CD4-positive, CD25-positive, alpha-beta regulatory T cell (primary cell): ENCODE measurements at places on chromosomes 7 and 10. TPM values are rescaled to one million over a fixed set of nuclear protein-coding genes. Genes with fewer than 3 reads are reported as not detected.
A peak's percentile ranks its signal among the peaks of the same experiment; 100 is the strongest.

DNA sequence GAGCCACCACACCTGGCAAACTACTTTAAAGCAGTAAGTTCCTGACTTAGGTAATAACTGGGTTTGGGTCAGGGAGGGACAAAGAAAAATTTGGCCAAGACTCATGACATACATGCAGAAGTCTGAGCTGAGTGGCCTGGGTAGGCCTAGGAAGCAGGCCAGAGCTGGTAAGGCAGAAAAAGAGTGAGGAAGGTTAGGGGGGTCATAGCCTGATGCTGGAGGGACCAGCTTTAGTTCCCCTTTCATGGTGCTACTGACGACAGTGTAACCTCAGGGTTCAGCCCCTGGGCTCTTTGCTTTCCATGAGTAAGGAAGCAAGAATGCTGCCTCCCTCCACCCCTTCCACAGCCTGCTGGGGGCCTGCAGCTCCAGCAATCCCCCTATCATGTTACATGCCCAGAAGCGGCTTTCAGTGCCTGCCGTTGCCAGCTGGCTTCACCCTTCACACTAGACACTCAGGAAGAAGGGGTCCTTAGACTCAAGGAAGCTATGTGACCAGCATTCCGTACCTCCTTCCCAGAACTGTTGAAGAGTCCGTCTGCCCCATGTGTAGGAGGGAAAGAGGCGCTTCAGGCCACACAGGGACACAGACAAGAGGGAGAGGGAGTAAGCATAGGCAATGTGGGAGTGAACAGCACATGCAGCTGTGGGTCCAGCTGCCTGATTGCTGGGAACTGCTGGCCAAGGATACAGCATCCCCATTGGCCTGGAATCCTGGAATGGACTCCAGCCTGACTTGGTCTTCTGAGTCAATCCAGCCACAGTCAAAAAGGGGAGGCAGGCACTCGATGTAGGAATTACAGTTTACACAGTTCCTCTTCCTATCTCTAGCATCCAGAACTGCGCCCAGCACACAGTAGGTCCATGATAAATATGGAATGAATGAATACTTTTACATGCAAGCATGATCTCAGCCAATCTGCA is 4.1 kb upstream of the PLAU start:
- no peak for DNase-seq

GRCh38 chr7:156177422-156178055 is 365.3 kb upstream of the SHH start:
- DNase-seq, result no peak

GRCh38 chr10:97590082-97590747 is 694 bp downstream of the C10orf62 start:
- no peak for DNase-seq

DNA sequence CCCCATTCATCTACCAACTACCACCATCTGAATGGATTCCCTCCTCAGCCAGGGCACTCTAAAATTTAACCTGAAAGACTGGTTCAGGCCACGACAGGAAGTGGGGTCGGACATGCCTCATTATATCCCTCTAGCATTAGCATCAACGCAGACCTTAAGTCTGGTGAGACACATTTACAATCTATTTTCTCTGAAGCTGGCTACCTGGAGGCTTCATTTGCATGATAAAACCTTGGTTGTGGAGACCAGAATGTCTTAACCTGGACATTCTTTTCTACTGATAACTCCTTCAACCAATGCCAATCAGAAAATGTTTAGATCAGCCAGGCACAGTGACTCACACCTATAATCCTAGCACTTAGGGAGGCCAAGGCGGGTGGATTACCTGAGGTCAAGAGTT is 42.3 kb downstream of the SVOPL start:
- DNase-seq, result no peak

- peak; percentile 57 for DNase-seq
Observed at GRCh38 chr7:66557214-66558200, 71.2 kb upstream of the KCTD7 start.

- no peak for DNase-seq
Observed at GRCh38 chr10:116721547-116722392, 20.6 kb downstream of the HSPA12A start.

- DNase-seq, result no peak
Observed at GRCh38 chr10:12603766-12604470, 254.6 kb downstream of the CAMK1D start.

DNA sequence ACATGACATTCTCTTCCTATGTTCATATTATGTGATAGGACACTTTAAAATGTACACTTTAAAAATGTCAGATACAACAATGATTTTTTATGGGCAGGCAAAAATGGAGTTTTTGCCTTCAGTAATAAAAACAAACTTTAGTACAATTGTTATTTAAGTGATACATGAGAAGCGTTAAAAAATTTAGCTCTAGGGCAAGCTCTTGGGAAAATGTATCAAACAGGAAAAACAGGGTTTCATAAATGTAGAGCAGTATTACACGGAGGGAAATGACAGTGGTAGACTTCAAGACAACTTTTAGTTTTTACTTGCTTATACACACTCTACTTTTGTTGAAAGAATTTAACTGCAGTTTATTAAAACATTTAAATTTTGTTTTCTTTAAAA is 1.5 kb downstream of the FHIP2A start:
- DNase-seq, result no peak

GRCh38 chr10:8639486-8640185 is 585.1 kb downstream of the GATA3 start:
- no peak for DNase-seq

- DNase-seq, result no peak
Observed at GRCh38 chr7:147298611-147299043, 1182.0 kb downstream of the CNTNAP2 start.

DNA sequence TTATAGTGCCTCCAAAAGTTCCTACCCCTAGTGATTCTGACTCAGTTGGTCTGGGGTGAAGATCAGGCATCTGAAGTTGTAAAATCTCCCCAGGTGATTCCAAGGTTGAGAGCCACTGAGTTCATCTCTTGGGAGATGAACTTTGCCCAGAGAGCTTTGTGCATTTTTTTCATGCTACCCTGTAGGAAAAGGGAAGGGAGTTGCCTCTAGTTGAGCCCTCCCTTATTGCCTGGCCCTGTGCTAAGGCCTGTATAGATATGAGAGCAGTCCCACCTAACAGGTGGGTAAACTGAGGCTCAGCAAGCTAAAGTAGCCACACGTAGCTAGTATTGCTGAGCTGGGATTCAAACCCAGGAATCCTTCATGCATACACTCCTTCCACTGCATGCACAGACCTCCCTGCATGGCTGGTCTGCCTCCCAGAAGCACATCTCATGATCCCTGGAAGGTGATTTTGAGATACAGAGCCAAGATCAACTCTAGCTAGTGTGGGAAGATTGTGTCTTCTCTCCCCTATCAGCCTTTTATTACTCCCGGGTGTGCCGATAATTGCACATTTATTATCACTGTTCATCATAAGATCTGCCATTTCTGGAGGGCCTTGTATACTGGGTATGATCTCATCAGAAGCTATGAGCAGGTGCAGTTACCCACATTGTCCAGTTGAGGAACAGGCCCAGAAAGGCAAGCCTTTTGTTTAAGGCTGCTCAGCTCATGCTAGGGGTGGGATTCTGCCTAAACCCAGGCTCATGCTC is 47.0 kb downstream of the TBATA start:
- peak; percentile 19 for DNase-seq

- DNase-seq, result no peak
Observed at GRCh38 chr7:90788052-90788451, 191.9 kb downstream of the CDK14 start.

- DNase-seq, result no peak
Observed at GRCh38 chr7:5231811-5232484, 41.9 kb downstream of the WIPI2 start.

GRCh38 chr10:77873536-77874380 is 52.8 kb downstream of the DLG5 start:
- no peak for DNase-seq

Gene OR6V1
- not detected for total RNA-seq

Gene LLCFC1
- total RNA-seq, result not detected

Gene TUBB8
- total RNA-seq, result not detected

Gene SAP25
- total RNA-seq, result 47.4 TPM

Gene VKORC1L1
- 5.5 TPM for total RNA-seq

Gene AKR1B1
- 44.6 TPM for total RNA-seq

Gene LHFPL3
- total RNA-seq, result not detected

Gene PALD1
- not detected for total RNA-seq

Gene EPHA1
- total RNA-seq, result 5.0 TPM

Gene CTTNBP2
- not detected for total RNA-seq
